GOT3 (cell line): ENCODE measurements at places on chromosomes 3 and 15.

DNA sequence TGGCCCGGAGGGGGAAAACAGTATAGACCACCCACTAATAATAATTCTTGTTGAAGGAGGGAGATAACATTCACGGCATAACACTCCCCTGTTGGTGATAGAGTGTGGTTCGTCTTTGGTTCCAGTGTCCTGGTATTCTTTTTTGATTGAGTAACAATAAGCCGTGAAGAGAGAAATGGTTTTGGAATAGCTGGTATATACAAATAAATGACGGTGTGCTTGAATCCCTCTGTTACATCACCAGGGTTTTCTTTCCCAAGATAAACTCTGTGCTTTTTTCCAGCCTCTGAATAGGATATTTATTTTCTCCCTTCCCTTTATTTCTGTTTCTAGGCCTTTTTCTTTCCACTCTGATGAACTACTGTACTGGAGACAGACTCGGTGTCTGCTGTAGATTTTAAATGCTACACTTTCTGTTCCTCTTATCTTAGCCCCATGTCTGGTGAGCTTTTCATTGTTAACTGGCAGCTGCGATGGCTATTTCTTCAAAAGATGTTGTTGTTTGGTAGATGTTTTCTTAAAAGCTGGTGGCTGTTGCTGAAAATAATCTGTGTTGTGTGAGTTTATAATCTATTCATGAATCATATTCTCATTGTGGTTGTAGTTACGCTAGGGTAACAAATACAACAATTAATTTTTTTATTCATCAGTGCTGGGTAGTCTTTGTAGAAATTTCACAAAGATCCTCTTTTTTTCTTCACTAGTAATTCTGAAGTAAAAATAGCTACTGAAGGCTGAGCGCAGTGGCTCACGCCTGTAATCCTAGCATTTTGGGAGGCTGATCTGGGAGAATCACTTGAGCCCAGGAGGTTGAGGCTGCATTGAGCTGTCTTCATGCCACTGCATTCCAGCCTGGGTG, 15.5 kb upstream of the SCAANT1 start:
- no peak for DNase-seq

GRCh38 chr3:192929146-192929545, 11.5 kb upstream of the MB21D2 start:
- DNase-seq, result no peak

DNA sequence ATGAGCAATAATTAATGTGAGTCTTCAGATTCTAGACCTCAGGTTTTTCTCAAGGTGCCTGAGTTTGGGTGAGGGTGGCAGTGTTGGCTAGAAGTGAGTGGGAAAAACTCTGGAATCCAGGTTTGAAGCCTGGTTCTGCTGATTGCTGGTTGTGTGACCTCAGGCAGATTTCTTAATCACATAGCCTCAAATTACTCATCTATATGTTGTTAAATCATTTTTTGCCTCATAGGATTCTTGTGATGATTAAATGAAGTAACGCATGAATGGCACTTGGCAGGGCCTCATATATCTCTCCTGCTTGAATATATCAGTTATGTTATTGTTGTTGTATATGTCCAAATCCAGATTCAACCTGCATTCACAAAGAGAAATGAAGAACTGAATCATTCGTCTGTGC, 60.5 kb downstream of the NR2F2 start:
- DNase-seq, result no peak

DNA sequence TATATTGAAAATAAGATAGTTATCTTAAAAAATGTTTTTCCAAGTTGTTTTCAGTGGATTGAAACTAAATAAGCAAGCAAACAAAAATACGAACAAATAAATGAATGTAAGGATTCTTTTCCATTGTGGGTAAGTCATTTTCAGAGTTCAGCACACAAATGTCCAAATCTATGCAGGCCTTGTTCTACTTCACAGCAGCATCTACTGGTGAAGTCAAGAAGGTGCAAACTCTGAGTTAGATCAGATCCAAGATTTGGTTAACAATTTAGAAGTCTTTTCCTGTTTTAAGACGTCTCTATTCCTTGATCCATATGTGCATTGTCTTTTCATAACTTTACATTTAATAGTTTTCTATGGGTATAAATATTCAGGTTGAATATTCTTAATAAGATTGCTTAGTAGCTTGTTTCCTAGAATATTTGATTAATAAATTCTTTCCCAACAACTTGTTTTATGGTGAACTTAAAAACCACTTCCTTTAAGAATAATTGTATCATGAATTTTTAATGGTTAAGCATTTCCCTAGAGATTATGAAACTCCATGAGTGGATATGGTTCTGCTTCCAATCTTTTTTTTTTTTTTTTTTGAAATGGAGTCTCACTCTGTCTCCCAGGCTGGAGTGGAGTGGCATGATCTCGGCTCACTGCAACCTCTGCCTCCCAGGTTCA, 10.5 kb downstream of the PTX3 start:
- DNase-seq, result no peak

DNA sequence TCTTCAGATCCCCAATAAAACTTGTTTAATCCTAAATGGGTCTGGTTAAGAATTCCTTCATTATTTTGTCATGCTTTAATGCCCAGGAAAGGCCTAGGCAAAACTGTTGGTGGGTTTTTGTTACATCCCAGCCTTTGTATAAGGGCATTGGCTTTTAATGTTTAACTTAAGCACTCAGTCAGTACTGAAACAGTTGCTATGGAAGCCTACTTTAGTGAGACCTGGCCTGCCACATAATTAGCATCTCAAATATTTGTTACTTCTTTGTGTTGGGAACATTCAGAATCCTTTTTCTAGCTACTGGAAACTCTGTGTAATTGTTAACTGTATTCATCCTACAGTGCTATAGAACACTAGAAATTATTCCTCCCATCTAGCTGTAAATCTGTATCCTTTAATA, 369.6 kb upstream of the ATP10A start:
- DNase-seq, result no peak

DNA sequence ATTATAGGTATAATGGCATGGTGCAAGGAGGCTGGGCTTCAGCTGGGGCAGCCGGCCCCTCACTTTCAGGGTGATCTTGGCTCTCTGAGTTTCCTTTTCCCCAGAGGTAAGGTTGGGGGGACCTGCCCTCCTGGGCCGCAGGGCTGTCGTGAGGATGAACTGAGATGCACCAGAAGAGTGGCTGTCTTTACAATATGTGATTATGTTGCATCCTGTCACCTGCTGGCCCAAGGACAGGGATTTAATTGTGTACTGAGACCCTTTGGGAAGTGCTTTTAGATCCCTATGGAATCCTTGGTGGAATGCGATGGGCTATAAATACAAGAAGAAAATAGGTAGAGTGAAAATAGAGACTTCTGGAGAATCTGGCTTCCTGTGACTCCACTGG, 22.1 kb downstream of the ANAPC13 start:
- no peak for DNase-seq

DNA sequence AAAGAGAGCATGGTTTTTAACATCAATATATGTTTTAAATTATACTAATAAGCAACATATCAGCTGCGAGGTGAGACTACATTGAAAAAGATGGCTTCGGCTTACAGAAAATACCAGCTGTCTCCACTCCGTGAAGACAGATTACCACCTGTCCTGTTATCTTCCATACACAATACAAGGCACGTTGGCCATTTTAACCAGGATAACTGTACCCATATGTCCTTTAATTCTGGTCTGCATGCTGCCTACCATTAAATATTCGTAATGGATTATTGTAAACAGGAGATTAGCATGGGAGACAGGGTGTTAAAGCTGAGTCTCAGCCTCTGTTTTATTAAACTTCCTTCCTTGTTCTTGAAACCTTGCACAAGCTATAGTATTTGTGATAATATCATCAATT, 855.5 kb downstream of the ROBO1 start:
- no peak for DNase-seq

- no peak for DNase-seq
Observed at GRCh38 chr3:78724859-78725258, 1042.9 kb downstream of the ROBO1 start.

DNA sequence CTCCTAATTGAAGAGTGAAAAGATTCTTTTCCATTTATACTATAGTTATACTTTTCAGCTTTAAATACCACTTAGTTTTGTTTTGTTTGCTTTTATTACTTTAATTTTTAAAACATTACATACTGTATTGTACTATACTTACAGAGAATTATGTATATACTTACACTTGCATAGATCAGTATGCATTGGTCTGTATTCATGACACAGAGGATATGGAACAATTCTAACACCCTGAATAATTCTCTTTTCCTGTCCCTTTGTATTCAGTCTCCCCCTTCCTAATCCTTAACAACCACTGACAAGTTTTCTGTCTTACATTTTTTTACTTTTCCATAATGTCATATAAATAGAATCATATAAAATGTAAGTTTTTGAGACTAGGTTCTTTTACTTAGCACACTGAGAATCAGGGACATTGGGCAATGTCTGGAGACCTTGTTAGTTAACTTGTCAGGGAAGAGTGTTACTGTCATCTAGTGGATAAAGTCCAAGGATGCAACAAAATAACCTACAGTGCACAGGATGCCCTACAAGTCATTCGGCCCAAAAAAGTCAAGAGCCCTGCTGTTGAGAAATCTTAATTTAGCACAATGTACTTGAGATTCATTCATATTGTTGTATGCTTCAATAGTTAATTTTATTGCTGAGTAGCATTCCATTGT, 95.7 kb upstream of the MCTP2 start:
- DNase-seq, result no peak

GRCh38 chr3:150454085-150454484, 46.0 kb downstream of the TSC22D2 start:
- DNase-seq, result no peak

- no peak for DNase-seq
Observed at GRCh38 chr3:150248888-150249681, 159.0 kb upstream of the TSC22D2 start.

DNA sequence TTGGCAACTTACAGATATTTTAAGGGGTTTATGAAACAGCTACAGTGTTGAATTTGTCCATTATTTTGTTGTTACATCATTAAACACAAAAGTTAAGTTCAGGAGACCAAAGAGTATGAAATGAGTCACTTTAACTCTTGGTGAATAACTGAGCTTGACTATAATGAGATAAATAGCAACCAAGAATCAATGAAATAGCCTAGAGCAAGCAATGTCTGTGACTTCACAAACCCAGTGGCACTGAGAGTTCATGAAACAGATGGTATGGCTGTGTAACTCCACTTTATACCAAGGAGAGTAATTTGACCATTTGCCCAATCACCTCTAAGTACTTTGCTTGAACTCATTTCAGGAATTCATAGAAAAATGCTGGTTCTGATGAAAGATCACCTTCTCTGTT, 169.6 kb upstream of the GADL1 start:
- DNase-seq, result no peak

GRCh38 chr15:64892847-64893403, 18.8 kb upstream of the ANKDD1A start:
- no peak for DNase-seq

- no peak for DNase-seq
Observed at GRCh38 chr3:13077431-13078162, 4.4 kb upstream of the IQSEC1 start.

DNA sequence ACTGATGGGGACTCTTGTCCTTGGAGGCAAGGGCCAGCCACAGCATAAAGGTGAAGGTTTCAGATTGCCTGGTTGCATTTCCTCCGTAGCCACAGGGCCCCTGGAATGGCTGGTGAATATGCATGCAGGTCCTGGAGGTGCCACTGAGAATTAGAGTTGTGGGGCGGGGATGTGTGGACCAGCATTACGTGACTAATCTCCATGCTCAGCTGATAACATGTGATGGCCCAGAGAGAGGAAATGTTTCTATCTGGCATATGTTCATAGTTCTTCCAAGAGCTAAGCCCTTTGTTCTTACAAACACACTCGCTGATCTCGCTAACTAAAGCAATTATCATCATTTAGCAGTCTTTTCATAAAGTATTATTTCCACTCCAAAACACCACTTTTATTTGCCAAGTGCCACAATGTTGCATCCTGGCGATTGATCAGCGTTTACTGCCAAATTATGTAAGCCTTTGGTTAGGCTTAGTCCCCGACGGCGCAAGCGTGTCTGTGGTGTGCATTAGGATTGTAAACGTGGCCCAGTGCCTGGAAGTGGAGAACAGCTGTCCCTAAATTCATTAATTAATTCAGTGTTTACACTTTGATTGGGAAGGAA, 55.9 kb downstream of the CGNL1 start:
- no peak for DNase-seq

DNA sequence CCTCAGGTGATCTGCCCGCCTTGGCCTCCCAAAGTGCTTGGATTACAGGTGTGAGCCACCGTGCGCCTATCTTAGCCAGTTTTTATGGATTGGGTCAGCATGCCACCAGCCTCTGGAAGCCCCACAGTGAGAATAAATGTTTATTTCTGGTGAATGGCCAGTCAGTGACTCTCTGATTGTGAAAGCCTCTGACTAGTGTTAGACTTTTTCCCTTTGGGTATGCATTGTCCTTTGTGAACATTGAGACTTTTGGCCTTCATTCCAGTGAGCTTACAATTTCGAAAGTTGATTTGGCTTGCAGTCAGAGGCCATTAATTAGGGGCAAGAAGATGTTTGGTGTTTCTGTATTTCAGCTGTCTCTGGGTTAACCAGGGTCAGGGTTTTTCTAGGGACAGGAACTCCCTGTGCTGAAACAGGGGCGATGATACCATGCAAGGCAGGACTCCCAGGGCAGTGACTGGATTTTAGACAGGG, 274.5 kb upstream of the C2CD4B start:
- DNase-seq, result no peak

GRCh38 chr3:83426300-83426699, 1532.5 kb upstream of the CADM2 start:
- DNase-seq, result no peak

DNA sequence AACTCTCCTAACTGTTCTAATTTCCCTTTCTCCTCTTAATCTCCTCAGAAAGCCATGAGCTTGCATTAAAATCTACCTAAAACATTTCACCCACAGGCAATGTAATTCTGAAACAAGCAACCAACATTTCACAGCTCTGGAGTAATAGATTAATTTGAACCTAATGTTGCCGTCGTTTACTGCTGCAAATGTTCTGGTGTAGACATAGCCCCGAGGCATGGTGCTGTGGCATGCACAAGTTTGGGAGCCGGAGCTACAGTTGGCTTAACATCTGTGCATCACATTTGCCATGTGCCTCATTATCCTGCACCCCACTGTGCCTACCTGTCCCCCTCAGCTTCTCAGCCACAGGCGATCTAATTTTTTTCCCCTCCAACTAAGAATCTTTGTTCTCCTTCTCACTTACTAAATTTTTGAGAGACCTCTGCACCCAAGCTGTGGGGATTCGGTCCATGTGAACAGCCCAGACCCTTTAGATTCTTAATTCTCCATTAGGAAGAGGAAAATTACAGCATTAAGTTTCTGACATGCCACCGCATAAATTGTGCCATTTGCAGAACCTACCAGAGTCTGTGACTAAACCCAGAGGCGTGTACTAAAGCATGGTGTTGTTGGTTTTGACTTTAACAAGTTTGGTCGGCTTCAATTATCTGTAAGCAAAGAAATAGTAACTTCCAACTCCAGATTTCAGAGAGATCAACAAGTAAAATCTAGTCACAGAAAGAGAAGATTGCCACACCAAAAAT, 419.2 kb downstream of the MECOM start:
- no peak for DNase-seq

GRCh38 chr3:42269647-42270046, 3.7 kb upstream of the CCK start:
- DNase-seq, result no peak

GRCh38 chr3:66398228-66399025, 102.4 kb downstream of the LRIG1 start:
- DNase-seq, result no peak
